ENCODE measurements at places on chromosomes 1 and 21. TPM values are rescaled to one million over a fixed set of nuclear protein-coding genes. Genes with fewer than 3 reads are reported as not detected.

TEKT2 gene
- total RNA-seq, result 0.34 TPM

PCP4 gene
- not detected for total RNA-seq

PPP1R15B gene
- total RNA-seq, result 28.8 TPM

HAPLN2 gene
- not detected for total RNA-seq

FCAMR gene
- not detected for total RNA-seq

APCS gene
- total RNA-seq, result not detected

LEPR gene
- 2.2 TPM for total RNA-seq

SLC30A2 gene
- total RNA-seq, result not detected

FAM78B gene
- total RNA-seq, result 0.07 TPM

ZNF593OS gene
- not detected for total RNA-seq

TAS1R1 gene
- total RNA-seq, result not detected

TMPRSS3 gene
- total RNA-seq, result not detected

GDAP2 gene
- 16.8 TPM for total RNA-seq

FAM20B gene
- 29.1 TPM for total RNA-seq

CYP4Z1 gene
- total RNA-seq, result not detected

GOLT1A gene
- total RNA-seq, result 0.85 TPM

AIM2 gene
- not detected for total RNA-seq

PLEKHA6 gene
- total RNA-seq, result 6.0 TPM

TMEM50B gene
- total RNA-seq, result 22.5 TPM

KIAA0040 gene
- total RNA-seq, result 80.8 TPM

RCC1 gene
- 67.6 TPM for total RNA-seq

IL10 gene
- not detected for total RNA-seq

KRTAP11-1 gene
- not detected for total RNA-seq

OR2T1 gene
- not detected for total RNA-seq

RNASEL gene
- 3.2 TPM for total RNA-seq

LCE2B gene
- total RNA-seq, result 0.58 TPM

KRTAP19-1 gene
- not detected for total RNA-seq

IGSF5 gene
- not detected for total RNA-seq

LYPLAL1 gene
- total RNA-seq, result 11.1 TPM

STUM gene
- total RNA-seq, result not detected

Measured in foreskin keratinocyte (primary cell).